Tibial nerve (tissue), 4 donors: ENCODE measurements at places on chromosomes 7 and 10. TPM values are rescaled to one million over a fixed set of nuclear protein-coding genes. Genes with fewer than 3 reads are reported as not detected.

DNA sequence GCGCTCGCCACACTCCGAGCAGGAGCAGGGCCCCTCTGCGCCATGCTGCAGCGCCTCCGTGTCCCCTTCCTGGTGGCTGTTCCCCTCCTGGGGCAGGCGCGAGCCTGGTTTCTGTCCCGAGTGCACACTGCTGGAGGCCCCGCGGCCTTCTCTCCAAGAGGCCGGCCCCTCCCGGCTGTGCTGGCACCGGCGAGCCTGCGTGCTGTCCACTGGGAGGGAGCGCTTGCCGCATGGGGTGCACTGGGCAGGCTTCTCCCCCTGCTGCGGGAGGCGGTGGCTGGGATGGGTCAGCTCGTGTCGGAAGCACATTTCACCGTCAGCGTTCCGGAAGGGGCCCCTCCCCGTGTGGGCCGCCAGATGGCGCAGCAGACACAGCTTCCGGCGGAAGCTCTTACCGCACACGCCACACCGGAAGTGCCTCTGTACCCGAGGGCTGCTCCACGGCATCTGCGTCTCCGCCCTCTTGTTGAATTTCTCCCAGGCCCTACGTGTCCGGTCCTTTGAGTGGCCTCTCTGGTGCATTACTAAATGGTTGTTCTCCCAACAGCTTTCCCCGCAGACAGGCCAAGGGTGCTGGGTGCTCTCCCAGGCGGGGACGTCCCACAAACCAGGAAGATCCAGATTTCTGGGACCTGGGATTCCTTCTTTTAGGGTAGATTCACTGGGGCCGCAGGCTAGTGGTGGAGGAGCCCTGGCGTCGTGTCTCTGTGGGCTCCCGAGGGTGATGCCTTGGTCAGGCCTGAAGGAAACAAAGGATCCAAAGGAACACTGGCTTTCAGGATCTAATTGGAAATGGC, 18.7 kb downstream of the ZNF786 start:
- DNase-seq = no peak

The ZNF37A gene
- 21.9 TPM for total RNA-seq

The CDH23 gene
- total RNA-seq = 13.8 TPM

The PNLIPRP1 gene
- total RNA-seq = not detected

GRCh38 chr10:22461891-22462290, 116.6 kb downstream of the SPAG6 start:
- no peak for DNase-seq
